Uterine smooth muscle cell (primary cell): ENCODE measurements at places on chromosomes 4 and X. TPM values are rescaled to one million over a fixed set of nuclear protein-coding genes. Genes with fewer than 3 reads are reported as not detected.

The TMEM31 gene
- total RNA-seq = not detected in 2 replicates

The MAMLD1 gene
- total RNA-seq = 0.25 and 0.44 TPM in 2 replicates

The WAS gene
- total RNA-seq = 0.22 and 0.25 TPM in 2 replicates

The DAPP1 gene
- total RNA-seq = not detected in 2 replicates

The MRPS18C gene
- total RNA-seq = 28.3 and 30.9 TPM in 2 replicates
